IMR-90 (cell line): ENCODE measurements at places on chromosomes 5 and 9. TPM values are rescaled to one million over a fixed set of nuclear protein-coding genes. Genes with fewer than 3 reads are reported as not detected.

The CEP72 gene
- polyA plus RNA-seq: 4.3 and 5.2 TPM in 2 replicates

The AMACR gene
- polyA plus RNA-seq: 7.3 and 8.2 TPM in 2 replicates

The ZNF354C gene
- 1.5 and 1.9 TPM in 2 replicates for polyA plus RNA-seq

DNA sequence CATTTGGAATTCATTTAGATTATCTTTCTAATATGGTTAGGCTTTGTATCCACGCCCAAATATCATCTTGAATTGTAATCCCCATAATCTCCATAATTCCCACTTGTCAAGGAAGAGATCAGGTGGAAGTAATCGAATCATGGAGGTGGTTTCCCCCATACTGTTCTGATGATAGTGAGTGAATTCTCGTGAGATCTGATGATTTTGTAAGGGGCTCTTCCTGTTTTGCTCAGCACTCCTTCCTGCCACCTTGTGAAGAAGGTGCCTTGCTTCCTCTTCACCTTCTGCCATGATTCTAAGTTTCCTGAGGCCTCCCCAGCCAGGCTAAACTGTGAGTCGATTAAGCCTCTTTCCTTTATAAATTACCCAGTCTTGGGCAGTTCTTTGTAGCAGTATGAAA lies 527.5 kb upstream of the ARRDC3 start:
- DNase-seq: no peak

DNA sequence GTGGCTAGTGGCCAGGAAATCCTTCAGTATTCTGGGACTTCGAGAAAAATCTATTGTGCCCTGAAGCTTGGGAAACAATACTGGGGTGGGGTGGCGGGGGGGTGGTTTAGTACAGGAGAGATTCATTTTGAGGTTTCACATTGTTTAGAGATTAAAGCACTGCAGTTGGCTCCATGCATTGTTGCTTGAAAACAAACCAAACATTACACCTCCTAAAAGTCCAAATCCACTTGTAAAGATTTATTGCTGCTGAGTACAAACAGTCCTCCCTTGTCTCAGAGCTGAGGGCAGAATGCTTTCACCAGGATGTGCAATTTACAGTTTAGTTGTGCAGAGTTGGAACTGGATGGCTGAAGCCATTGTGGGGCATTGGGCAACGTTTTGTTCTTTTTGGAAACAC lies 49.4 kb downstream of the GGTA1 start:
- no peak for DNase-seq

- no peak for DNase-seq
Measured at GRCh38 chr5:175520321-175520720, 42.0 kb downstream of the SFXN1 start.
